ENCODE measurements at places on chromosomes 6 and 20.

- no peak for DNase-seq
These were observed 396.7 kb downstream of the THBS2 start for GRCh38 chr6:168856914-168857313.

DNA sequence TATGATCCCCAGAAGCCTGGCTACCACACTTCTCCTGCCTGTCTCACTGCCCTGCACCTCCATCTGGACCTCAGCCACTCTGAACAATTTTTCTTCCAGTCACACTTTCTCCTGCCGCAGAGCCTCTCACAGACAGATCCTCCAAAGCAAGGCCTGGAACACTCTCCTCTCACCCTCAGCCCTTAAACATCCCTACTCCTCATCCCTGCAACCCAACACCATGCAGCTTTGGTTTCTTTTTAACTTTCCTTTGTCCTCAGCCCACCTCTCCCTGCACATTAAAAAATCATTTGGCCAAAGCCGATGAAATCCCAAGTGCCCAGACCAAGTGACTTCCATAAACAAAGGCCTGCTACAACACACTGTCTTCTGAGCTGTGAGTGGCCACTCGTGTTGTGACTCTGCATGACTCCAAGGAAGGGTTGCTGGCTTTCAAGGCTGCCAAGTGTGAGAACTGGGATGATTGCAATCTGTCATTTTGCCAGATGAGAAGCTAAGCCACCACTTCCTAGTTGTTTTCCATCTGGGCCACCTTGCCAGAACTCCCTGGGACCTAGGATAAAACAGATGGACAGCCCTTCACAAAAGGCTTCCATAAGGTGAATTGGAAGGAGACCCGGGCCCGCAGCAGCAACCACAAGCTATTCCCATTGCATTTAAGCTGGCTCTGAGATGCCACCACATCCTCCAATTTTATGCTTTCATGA, 144.4 kb upstream of the SSTR4 start:
- DNase-seq: no peak

DNA sequence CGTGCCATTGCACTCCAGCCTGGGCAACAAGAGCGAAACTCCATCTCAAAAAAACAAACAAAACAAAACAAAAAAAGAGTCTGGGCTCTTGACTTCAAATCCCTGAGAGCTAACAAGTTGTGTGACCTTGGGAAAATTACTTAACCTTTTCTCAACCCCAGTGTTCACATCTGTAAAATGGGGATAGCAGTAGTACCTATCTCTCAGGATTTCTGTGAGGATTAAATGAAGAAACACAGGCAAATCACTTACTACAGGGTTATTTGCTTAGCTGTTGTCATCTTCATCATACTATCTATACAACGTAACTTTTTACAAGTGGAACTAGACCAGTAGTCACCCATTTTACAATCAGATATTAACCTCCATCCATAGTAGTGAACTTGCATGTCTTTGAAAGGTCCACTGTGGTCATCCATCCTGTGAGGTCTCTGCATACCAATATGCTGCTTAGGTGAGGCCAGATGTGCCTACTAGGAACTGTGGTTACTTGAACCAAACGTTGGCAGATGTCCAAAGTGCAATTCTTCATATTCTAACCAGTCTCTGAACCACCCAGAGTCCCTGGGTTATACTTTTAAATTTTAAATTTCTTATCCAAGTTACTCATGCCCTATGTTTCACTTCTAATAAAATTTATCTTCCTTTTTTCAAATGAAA, 128.9 kb upstream of the BEND3 start:
- no peak for DNase-seq

- no peak for DNase-seq
These were observed 5.4 kb upstream of the DEK start for GRCh38 chr6:18269717-18270116.

GRCh38 chr6:25088513-25088912, 152.8 kb upstream of the RIPOR2 start:
- DNase-seq: no peak

DNA sequence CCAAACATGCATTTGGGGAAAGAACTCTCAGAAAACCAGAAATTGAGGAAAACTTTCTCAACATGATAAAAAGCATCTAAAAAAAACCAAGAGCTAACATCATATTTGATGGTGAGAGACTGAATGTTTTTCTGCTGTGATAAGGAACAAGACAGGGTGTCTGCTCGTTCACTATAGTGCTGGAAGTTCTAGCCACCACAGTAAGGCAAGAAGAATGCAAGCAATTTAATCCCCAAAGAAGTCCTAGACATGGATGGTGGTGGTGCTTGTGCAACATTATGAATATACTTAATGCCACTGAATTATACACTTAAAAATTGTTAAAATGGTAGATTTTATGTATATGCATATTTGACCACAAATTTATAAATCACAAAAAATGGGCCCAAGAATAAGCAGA, 53.4 kb downstream of the LYRM2 start:
- DNase-seq: no peak

GRCh38 chr20:22744341-22745193, 160.2 kb upstream of the FOXA2 start:
- no peak for DNase-seq

- no peak for DNase-seq
These were observed 21.2 kb upstream of the HLA-DQA1 start for GRCh38 chr6:32615885-32616532.

DNA sequence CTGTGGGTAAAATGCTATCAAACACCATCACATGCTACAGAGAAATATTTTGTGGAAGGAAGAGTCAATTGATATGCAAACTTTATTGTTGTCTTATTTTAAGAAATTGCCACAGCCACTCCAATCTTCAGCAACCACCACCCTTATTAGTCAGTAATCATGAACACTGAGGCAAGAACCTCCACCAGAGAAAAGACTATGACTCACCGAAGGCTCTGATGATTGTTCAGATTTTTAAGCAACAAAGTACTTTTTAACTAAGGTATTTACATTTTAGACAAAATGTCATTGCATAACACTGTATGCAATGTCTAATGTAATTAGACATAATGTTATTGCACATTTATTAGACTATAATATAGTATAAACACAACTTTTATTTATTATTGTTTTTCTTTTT, 26.2 kb upstream of the MMP24 start:
- peak; percentile 28 for DNase-seq

DNA sequence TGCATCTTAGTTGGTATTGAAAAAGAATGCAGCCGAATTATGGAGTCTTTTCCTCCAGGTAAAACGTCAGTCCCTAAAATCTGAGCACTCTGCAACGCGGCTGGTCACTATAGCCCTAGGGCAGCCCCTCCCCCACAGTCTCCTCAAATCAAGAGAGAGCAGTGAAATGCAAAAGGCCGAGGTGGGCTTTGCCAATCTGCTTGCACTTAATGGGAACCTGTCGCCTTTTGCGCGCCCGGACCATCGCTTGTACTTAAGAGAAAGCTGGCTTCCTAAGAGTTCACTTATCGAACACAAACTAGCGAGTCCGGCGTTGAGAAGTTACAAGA, 447 bp downstream of the MCM3 start:
- DNase-seq: no peak

GRCh38 chr6:150617062-150617461, 17.4 kb downstream of the PLEKHG1 start:
- no peak for DNase-seq

DNA sequence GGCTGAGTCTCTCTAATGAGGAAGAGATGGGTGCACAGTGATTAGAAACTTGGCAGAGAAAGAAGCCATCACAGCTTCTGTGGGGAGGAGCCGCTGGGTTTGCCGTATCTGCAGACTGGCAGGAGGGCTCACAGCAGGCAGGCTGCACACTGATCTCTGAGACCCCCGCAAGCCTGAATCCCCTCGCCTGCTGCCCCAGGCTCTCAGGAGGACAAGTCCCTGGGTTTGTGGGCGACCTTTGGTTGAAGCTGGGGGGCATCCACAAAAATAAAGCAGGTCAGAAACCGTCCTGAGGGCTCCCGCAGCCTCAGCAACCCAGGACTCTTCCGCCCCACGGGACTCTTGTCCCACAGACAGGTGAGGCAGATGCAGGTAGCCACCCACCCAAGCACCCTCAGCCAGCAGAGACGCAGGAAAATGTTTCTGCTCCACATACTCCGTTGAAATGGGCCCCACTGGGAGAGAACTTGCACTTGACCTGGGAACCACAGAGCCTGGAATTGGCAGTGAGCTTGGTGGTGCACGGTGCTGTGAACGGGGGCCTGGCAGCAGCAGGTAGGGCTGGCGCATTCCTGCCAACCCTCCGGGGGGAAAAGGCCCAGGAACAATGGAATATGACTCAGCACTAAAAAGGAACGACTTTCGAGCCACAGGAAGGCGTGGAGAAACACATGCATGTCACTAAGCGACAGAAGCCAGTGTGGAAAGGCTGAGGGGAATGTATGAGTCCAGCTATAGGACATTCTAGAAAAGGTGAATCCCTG, 89.9 kb downstream of the YTHDF1 start:
- no peak for DNase-seq

DNA sequence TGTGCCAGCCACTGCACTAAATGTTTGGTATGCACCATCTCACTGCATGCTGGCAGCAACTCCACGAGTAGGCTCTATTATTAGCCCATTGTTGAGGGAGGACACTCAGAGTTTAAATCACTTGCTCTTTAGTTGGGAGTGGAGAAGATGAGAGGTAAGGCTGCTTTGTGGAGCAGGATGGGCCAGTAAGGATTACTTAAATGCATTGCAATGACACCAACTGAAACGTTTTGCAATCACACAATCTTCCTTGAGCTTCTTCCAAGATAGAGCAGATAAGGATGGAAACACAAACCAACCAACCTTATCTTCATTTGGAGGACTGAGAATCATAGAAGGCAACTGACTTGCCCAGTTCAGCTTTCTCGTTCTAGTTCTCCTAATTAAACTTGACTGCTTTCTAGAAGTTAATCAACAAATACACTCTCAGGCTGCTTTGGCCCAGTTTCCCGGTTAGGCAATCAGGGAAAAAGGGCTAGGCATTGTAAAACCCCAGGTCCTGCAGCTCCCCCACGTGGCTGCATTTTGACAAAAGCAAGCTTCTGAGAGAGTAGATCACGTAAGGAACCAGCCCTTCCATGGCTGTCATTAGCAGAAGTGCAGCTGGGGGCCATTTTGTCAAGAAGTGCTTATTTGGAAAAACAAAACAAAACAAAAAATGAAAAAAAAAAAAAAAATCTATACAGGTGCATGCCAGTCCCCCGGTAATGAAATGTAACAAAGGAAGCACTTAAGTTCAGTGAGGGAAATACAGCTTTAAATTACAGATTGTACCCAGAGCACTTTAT, 130.6 kb downstream of the BCAS1 start:
- DNase-seq: peak; percentile 89

- no peak for DNase-seq
These were observed 143.3 kb upstream of the HDDC2 start for GRCh38 chr6:125445054-125445453.

- DNase-seq: no peak
These were observed 211.9 kb upstream of the MANEA start for GRCh38 chr6:95365454-95365853.

GRCh38 chr6:10385524-10386132, 29.2 kb downstream of the TFAP2A start:
- DNase-seq: no peak

DNA sequence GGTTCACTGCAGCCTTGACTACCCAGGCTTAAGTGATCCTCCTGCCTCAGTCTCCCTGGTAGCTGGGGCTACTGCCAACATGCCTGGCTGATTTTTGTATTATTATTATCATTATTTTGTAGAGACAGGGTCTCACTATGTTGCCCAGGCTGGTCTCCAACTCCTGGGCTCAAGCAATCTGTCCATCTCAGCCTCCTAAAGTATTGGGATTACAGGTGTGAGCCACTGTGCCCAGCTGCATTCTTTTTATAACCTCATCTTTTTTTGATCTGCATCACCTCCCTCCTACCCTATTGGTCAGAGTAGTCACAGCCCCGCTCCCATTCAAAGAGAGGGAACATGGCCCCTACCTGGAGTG, 23.6 kb upstream of the IER3 start:
- DNase-seq: no peak

- no peak for DNase-seq
These were observed 70.0 kb downstream of the GFOD1 start for GRCh38 chr6:13417431-13417830.

- DNase-seq: peak; percentile 39
These were observed 58.9 kb upstream of the SERINC1 start for GRCh38 chr6:122530440-122531046.

- no peak for DNase-seq
These were observed 7.2 kb upstream of the BPIFB6 start for GRCh38 chr20:33024243-33024560.

DNA sequence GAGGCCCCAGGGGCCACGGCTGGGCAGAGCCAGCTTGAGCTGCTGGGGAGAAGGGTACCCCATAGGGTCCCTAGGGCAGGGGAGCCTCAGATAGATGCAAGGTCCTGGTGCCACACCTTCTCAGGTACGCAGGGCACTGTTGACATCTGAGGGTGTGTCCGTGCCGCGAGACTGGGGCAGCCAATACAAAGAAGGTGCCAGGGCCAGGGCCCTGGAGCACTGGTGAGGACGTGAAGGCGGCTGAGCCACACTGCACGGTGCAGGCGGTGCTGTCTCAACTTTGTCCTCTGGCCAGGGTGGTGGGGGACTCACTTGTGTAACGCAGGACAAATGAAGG, 649 bp upstream of the LRRC73 start:
- no peak for DNase-seq

DNA sequence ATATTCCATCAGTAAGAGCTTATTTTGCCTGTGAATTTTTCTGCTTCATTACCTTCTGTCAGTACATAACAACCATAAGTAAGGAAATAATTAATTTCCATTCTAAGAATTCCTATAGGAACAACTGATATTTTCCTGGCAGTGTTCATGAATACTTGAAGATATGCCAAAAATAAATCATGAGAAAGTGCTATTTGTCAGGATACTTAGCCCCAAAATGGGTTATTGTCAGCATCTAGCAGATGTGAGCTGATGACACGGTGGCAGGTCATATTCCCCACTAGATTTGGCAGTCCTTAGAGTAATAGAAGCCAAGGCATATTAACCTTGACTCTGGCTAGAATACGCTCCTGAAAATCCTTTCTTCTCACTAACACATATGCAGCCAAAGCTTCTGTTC, 43.2 kb upstream of the CRISP1 start:
- DNase-seq: no peak

DNA sequence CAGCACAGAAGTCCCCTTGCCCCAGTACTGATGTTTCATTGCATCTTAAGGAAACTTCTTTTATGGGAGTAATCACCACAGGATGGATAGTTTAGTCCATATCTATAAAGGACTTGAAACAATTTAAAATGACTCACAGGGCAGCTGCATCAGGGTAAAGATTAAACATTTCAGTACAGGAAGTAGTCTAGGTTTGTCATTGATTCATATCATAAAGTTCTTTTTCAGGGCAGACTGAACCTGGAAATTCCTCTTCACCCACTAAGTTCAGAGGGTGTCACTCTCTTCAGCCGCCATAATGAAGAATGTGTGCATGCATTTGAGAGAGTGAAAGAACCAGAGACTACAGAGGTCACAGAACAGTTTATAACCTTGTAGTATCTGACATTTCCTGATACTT, 296.3 kb upstream of the JAG1 start:
- no peak for DNase-seq

Measured in AG09309 (cell line).